Activated T-helper 1 cell treated with anti-CD3 and anti-CD28 coated beads, Interleukin-12 subunit alpha, Interleukin-12 subunit beta, Interleukin-2, Interleukin-4 antibody, amounts not matched to agents 30 ng/mL and 10 ng/mL and 1 ng/mL, durations not matched to agents 14 hours and 24 hours and 36 hours (primary cell): ENCODE measurements at places on chromosomes 7 and 10.

DNA sequence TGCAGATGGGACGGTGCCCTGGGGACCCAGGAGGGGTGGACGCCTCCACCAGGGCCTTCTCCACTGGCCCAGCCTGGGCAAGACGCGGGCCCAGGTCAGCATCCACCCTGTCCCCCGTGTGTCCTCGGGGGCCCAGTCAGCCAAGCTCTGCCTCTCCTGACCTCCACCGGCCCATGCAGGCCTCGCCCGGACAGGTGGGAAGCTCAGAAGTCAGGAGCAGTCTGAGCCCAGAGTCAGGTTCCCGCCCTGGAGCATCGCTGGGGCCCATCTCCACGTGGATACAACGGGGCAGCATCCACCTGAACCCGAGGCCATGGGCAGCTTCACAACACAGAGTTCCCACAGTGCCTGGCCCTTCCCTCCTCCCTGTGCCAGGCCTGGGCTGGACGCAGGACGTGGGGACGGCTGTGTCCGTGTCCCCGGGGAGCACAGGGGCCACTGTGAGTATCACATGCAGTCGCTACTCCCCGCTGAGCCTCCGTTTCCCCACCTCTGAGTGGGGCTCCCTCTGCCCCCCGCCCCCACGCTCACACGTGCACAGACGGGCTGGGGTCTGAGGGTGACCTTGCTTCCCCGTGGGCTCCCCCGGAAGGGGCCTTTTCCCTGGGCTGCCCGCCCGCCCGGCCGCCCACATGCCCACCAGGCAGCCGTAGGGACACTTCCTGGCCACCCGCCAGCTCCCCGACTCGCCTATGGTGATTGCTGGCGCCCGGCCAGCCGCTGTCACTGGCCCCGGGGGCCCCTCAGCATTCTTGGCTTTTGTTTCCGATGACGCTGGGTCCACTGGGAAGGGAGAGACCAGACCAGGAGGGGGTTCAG is 64.3 kb downstream of the PDGFA start:
- DNase-seq: no peak

DNA sequence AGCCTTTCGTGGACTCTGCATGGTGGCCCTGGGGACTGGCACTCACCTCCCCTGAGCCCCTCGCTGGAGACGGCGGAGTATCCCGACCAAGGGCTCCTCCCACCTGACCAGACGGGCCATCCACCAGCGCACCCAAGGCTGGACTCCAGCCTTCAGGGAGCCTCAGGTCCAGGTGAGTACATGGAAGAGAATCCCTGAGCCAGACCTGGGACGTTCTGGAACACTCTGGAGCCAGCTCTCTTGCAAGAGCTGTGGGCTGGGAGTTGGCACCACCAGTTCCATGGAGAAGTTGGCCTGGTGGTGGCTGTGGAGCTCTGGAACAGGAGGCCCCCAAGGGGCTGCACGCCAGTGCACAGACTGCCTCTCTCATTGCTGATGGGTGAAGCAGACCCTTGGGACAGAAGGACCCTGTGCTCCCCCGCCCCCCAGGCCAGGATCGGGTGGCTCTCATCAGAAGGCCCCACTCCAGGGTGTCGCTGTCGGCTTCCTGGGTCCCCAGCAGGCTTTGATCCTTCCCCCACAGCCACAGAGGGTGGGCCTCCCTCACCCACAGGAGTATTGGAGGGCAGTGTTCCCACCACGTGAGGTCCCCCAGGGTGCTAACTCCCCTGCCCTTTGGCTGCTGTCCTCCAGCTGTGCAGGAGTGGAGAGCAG is 189.9 kb downstream of the EBF3 start:
- no peak for DNase-seq

DNA sequence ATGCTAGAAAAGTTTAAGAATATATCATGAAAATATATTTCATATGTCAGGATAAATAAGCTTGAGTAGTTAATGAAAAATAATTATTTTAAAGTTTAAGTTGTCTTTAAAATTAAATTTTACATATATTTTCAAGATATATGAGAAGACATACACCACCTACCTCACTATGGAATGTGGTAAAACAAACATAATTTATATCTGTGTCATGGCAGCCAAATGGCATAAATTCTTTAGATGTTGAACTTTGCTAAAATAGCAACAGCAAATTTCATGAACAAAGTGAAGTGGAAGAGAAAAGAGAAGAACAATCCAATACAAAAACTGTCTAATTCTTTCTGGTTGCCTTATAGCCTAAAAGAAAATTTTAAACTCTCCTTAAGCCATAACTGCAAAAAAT is 39.6 kb upstream of the SLC16A12 start:
- no peak for DNase-seq

- no peak for DNase-seq
These were observed 166.3 kb upstream of the AHR start for GRCh38 chr7:17131983-17132655.

DNA sequence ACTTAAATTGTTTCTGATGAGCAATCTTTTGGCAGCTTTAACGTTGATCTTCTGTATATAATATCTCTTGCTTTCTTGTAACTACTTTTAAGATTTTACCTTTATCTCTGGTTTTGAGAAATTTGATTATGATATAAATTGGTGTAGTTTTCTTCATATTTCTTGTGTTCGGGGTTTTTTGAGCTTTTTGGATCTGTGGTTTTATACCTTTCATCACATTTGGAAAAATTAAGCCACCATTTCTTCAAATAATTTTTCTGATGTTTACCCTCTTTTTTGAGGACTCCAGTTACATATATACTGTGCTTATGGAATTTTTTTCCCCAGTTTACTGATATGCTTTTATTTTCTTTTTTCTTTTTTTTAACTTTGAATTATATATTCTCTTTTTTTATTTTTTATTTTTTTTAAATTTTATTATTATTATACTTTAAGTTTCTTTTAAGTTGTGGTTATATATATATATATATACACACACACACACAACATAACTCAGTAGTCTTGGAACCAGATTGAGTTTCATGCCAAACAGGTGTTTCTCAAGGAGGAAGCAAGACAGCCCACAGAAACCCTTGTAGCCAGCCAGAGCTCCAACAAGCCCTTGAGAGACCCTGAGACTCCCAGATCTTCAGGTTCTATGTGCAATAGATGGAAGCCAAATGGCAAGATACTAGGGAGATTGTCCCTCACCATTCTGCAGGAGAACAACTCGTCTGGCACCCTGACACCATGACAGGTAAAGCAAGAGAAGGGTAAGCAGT is 27.5 kb upstream of the NME8 start:
- no peak for DNase-seq

- DNase-seq: no peak
These were observed 40.4 kb downstream of the PHTF2 start for GRCh38 chr7:77838929-77839491.

DNA sequence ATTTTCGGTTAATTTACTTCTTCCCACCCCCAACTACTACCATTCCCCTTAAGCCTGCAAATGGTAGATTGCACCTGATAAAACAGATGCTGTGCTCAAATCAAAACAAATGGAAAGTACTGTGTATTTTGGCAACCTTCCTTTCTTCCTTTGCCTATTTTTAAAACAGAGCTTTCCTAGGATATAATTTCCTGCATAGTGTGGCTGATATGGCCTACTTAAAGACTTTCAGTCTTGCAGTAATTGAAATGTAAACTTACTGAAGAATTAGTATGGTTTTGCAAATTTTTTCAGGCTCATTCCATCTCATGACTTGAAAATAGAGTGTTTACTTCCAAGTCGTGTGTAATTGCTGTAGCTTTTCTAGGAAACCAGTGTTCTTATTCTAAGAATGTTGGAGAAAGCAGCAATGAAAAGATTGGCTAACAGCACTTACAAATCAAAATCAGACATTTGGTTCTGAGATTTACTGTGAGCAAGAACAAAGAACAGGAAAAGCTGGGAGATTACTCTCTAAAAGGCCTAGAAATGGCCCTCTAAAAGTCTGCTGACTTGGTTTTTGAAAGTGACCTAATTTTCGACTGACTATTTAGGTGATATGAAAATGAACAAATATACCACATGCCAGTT is 52.0 kb downstream of the REEP3 start:
- no peak for DNase-seq

DNA sequence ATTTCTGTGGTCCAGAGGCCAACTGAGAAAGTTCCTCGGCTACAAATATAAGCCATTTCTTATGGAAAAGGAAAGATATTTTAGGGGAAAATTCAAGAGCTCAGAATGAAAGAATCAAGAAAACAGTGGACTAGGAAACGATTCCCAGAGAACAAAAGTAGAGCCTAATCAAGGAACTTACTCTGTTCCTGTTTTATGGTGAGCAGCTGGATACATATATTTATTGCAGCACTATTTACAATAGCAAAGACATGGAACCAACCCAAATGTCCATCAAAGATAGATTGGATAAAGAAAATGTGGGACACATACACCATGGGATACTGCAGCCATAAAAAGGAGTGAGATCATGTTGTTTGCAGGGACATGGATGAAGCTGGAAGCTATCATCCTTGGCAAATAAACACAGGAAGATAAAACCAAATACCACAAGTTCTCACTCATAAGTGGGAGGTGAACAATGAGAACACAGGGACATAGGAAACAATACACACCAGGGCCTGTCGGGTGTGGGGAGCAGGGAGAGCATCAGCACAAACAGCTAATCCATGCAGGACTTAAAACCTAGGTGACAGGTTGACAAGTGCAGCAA is 298.7 kb downstream of the THSD7A start:
- no peak for DNase-seq

DNA sequence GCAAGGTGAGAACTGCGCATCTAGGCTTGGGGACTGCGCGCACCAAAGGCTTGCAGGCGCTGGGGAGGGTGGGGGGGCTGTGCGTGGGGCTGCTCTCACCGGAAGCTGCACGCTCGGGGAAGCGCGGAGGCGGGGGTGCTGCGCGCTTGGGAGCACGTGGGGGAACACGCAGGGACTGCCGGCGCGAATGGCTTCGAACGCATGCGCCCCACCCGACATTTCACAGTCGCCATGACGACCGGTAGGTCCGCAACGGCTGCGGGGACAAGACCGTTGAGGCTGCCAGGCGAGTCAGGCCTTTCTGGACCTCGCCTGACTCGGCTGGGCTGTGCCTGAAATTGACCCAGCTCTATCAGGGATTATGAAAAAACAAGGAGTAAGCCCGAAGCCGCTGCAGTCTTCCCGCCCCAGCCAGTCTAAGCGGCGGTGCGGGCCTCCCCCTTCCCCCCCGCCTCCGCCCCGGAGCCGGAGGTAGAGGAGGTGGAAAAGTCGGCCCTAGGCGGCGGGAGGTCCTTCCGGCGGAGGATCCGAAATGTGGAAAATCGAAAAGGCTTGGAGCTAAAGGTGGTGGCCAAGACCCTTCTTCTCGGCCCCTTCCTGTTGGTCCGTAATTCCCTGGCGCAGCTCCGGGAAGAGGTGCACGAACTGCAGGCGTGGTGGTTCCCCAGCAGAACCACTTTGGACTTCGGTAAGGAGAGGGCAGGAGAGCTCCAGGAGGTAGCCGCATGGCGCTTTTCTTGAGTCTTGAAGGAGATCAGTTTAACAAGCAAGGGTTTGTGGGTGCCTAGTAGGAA is 34.9 kb upstream of the STEAP1 start:
- DNase-seq: no peak

DNA sequence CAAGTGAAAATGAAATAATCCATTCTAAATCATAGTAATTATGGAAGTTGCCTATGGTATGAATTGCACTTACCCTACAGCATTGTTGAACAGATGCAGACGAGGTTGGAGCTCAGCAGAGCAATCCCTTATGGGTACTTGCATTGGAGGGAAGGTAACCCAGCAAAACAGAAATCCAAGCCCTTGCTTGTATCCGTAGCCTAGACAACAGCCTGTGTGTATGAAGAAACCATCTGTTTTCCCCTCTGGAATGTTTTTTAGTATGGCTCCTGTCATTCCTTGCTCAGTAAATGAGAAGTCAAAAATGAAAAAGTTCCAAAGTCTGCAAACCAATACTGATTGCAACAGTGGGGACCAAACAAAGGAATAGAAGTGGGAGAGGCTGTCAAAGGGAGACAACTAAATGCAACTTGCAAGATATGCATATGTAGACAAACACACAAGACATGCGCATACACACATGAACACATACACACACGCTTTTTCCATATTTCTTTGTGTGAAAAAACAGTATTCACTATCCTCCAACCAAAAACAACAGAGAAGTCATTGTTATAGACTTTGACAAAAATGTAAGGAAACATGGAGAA is 260.8 kb downstream of the DYNC1I1 start:
- DNase-seq: no peak

GRCh38 chr7:43586251-43586900 is 3.5 kb downstream of the STK17A start:
- DNase-seq: no peak

DNA sequence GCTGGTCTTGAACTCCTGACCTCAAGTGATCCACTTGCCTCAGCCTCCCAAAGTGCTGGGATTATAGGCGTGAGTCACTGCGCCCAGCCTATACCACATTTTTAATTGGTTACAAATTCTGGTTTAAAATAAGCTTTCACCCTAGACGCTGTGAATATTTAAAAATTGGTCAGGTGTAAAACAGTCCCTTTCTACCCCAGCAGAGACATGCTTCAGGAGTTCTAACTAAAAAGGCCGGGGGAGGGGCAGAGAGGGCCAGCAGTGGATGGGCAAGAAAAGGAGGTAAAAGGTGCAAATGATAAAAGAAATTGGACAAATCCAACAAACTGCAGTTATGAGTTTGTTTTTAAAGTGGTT is 70.0 kb downstream of the WAPL start:
- no peak for DNase-seq

DNA sequence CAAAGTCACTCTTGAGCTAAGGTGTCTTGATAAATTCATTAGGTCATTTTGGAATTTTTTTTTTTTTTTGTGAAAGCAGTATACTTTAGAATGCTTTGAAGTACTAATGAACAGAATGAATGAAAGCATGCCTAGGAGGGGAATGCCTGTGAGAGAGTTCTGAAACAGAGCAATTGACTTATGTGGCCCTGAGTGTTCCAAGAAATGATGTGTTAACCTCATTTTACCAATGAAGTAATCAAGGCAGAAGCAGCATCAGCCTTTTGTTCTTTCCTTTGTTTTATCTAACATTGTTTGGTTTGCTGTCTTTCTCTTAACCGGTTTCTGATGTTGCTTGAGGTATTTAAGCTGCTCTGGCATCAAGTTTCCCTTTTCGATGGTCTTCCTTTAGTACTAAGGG is 154.6 kb upstream of the HGF start:
- DNase-seq: no peak

DNA sequence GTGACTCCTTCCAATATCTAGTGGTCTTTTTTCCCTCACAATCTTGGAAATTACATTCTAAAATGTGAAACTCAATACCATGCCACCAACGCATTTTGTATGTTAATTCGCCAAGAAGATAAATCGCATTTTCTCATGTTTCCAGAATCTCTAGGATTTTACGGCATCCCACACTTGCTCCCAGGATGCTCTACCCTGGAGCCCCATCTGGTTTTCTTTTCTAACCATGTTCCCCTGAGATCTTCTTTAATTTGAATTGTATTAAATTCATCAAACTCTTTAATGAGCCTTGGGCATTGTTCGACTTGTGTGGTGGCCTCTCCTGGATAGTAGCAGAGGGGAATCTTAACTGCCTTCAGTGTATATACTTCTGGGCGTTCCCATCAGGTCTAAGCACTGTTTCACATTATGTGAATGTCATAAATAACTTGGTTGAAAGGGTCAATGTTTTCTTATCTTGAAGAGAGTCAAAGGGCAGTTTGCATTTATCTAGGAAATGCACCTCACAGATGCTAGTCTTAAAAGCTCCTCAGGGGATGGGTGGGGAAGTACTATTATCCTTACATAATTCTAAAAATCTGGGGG is 169.1 kb upstream of the MEOX2 start:
- no peak for DNase-seq
